CD4-positive, alpha-beta T cell treated with Interleukin-15 for 1 hour (primary cell): ENCODE measurements at places on chromosomes 7 and 10.

GRCh38 chr7:147535701-147536111 is 1054.9 kb upstream of the C7orf33 start:
- no peak for DNase-seq

DNA sequence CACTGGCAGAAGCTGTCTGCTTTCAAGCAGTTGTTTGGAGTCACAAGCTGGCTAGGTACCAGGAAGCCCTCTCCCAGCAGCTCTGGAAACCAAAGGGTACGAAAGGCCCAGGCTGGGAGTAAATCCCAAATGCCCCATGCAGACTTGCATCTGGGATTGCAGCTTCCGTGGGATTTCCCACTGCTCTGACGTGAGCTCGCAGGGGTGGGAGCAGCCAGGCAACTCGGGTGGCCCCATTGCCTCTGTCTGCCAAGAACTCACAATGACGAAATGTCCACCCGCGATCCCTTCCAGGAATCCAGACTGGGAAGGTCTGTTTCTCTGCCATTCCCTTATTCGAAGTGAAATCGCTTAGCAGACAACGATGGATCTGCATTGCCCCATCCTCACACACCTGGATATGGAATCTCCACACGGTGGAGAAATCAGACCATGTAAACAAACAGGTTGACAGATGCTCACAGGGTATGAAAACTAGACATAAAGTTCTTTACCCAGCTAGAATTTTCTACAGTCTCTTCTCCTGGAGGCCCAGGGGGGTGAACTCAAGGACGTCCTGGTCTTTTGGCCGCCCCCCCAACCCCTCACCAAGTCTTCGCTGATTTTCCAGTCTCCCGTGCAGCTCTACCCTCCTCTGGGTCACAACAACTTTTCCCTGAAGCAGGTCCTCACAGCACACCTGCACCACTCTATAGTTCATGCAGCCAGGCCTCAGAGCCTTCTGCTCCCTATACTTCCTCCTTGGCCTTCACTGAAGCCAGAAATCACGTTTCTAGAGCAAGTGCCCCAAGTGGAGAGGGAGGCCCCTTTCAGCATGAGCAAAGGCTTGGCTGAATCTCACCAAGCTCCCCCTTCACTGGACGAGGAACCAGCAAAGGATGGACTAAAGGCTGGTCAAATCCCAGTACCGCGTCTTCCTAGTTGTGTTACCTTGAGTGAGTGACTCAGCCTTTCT is 20.0 kb downstream of the SH3PXD2A start:
- no peak for DNase-seq

GRCh38 chr7:48296966-48297365 is 125.7 kb downstream of the ABCA13 start:
- no peak for DNase-seq

DNA sequence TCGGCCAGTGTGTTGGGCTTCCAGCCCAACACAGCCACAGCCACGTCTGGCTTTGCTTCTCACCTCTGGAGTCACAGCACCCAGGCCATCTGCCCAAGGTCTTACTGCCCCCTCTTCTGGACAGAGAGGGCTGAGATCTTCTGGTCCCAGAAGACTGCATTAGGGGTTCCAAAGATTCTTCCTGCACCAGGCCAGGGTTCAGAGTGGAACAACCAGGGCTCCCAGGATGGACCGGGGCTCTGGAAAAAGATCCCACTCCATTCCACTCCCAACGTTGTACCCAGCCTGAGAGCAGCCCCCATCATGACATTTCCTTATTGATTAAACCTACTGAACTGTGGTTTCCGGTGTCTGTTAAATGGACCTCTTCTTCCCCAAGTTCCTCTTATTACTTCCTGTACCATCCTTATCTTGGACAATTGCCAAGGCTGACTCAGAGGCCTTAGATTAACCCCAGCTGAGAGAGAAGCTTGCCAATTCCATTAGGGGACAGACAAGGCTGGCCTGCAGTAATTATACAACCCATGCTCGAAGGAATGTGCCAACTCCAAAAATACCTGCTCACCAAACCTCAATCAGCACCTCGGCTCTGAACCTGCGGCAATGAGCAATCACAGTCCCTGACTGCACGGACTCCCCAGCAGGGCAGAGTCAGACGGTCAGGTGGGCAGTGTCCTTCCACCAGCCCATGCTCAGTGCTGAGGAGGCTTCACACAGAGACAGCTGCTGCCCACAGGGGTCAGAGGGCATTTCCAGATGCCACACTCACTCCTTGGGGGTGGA is 47.9 kb upstream of the NPFFR1 start:
- DNase-seq = peak; percentile 60

DNA sequence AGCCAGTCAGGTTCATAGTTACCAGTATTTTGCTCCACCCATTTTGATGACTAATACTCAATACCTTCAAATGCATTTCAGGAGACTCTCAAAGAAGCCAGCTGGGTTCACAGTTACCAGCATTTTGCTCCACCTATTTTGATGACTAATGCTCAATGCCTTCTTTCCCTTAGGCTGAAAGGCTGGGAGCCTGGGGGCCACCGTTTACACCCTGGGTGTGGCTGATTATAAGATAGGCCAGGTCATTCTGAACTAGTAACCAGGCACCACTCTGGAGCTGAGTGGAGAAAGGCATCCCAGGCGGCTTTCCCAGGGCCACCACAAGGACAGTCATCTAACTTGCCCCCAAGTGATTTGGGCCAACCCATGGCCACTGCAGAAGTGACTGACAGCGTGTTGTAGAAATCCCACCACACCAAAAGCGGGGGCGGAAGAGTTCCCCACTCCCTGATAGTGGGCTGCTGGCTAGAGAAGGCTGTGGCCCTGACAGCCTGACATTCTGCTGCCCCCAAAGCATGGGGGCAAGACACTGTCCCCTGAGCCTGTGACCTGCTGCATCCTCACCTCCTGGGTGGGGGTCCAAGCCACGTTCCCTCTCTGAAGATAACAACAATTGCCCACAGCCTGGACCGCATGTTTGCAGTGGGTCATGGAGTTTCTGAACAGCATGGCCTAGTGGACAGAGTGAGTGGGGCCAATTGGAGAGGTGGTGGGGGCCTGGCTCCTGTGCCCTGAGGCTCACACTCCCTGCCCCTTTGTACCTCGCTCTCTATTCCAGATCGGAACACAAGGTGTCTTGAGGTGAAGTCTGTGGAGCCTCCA is 23.0 kb upstream of the ZNF488 start:
- no peak for DNase-seq

DNA sequence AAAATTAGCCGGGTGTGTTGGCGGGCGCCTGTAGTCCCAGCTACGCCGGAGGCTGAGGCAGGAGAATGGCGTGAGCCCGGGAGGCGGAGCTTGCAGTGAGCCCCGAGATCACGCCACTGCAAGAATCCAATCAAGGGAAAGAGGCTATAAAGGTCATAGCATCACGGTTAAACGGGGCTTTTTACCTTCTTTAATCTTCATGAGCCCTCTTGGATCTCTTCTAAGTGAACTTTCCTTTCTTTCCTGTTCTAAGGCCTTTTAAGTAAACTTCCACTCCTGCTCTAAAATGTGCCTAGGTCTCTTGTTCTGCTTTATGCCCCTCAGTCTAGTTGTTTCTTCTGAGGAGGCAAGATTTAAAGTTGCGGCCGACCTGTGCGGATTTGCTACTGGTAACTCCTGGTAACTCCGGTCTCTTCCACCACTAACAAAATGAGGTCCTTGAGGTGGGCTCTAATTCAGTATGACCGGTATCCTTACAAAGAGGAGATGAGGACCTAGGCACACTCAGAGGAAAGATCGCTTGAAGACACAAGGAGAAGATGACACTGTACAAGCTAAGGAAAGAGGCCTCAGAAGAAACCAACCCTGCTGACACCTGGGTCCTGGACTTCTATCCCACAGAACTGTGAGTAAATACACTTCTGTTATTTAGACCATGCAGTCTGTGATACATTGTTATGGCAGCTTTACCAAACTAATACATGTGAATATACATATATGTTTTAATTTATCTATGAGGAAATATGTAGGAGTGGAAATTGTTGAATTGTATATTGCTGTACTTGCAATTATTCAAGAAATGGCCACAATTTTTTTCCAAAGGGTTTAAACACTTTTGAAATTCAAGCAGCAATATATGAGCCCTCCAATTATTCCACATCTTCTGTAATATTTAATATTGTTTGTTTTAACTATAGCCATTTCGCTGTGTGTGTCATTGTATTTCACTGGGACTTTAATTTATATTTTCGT is 331.5 kb upstream of the CNTNAP2 start:
- no peak for DNase-seq

DNA sequence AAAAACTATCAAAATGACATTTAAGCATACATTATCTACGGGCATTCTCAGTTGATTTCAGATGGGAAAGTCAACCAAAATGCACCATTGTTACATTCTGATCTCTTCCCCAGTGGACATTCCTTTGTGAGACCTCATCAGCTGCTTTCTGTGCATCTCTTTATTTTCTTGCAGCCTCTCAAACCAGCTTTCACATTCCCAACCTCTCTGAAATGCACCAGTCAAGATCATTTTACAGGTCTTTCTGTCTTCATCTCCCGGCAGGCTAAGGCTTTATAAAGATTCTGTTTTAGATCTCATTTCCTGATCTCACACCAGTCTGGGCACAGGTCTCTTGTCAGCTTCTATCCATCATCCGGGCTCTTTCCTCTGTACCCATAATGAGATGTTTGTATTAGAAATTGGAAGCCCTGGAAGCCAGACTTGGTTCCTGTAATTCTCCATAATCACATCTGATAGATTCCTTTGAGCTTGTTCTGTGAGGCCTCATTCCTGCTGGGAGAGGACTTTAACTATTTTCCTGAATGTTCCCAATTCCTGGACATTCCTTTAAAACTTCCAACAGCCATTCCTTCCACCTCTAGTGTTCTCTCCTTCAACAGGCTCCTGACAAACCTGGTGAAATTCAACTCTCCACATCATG is 44.3 kb upstream of the ARL4A start:
- DNase-seq = no peak

DNA sequence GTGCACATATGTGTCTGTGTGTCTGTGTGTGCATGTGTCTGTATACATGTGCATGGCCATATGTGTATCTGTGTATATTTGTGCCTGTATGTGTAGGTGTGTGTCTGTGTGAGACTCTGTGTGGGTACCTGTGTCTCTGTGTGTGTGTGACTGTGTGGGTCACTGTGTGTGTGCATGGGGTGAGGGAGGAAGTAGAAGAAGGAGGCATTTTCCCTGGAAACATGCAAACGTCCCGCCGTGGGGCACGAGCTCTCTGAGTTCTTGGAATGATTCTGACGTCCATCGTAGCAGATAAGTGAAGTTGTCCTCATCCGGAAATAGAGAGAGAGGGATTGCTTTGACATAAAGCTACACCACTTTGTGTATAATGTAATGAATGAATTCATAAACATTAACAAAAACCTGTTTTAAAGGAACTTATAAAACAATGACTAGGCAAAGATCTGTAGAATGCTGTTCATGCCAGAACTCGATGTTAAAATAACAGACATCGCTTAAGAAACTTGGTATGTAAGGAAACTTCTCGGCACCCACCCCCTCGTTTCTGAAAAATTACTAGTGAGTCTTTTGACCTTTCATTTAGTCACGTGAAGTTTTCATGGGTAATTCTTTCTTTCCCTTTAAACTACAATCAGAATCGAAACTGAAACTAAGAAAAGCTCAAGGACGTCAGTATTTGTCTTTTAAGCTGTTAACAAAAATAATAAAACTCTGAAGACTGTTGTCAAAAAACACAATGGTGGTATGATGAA is 43.6 kb upstream of the KLF6 start:
- DNase-seq = peak; percentile 60

- DNase-seq = no peak
Measured at GRCh38 chr10:127272076-127272475, 75.7 kb upstream of the INSYN2A start.

DNA sequence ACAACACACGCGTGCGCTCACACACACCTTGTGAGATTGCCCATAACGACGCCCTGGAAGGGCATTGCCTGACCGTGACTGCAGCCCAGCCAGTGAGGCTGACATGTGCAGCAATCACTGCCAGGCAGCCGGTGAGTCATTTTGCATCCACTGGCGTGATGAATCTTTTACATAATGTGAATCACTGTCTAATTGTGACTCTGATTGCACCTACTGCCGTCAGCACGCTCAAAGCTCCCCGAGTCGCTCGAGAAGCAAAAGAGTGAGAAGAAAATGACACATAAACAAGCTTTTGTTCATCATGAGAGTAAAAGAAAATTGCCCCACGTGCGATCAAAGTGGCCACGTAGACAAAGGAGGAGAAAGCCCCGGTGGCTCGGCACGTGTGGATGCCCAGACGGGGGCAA is 117.4 kb upstream of the PFKP start:
- no peak for DNase-seq

DNA sequence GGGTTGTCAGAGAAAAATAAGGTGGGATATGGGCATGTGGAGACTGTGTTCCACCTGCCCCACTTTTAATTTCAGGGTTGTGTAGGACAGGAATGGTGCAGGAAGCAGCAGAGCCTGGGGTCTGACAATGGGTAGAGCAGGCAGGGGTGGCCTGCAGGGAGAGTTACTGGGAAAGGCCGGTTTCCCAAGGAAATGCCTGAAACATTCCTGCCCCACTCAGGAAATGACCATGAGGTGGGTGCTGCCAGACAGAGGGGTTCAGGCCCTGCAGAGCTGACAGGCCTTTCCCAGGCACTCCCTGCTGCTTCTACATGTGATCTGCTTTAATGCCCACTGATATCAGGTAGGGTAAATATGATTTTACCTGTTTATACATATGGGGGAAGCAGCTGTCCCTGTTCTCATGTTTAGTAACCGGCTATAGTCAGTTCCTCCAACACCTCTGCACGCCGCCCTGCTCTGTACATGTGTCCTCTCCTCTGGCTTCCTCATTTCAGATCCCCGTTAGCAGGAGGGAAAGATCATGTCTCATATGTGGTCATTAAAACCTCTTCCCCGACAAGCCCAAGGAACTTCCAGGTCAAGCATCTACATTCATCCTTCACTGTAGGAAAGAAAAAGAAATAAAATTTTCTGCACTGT is 118.6 kb upstream of the PRSS58 start:
- no peak for DNase-seq

DNA sequence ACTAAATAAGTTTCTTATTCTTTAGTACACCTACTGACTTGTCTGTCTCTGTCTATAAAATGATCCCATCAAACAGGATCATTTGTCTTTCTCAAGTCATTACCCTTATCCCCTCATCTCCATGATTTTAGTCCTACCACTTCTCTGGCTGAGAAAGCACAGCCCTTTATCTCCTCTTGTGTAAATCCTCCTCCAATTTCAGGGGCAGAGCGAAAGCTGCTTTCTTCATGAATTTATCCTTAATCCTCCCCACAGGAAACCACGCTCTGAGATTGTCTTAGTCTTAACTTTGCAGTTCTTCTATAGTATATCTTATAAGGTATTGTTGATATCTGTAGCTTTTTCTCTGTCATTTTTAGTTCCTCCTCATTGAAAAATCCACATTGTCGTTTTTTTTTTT is 239.7 kb upstream of the PLXDC2 start:
- DNase-seq = no peak

- DNase-seq = no peak
Measured at GRCh38 chr10:65943451-65943850, 982.4 kb upstream of the LRRTM3 start.

GRCh38 chr10:71501402-71501801 is 104.7 kb downstream of the CDH23 start:
- DNase-seq = no peak

- no peak for DNase-seq
Measured at GRCh38 chr10:51266496-51266895, 192.2 kb downstream of the PRKG1 start.

GRCh38 chr10:124132876-124133275 is 39.5 kb upstream of the CHST15 start:
- no peak for DNase-seq

- DNase-seq = no peak
Measured at GRCh38 chr10:31914370-31914769, 14.3 kb downstream of the ARHGAP12 start.
